ENCODE measurements at places on chromosomes 2 and 18.

GRCh38 chr2:29575370-29575890 is 346.0 kb downstream of the ALK start:
- no peak for DNase-seq

DNA sequence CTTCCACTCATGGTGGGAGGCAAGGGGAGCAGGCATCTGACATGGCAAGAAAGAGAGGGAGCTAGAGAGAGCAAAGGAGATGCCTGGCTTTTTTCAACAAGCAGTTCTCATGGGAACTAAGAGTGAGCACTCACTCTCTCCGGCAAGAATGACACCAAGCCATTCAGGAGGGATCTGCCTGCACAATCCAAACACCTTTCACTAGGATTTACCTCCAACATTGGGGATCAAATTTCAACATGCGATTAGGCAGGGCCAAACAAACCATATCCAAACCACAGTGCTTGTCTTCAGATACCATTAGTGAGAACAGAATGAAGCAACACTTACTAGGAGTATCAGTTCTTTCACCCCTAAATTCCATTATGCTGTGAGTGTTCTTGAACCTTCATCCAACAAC is 77.3 kb downstream of the FIGN start:
- DNase-seq: no peak

DNA sequence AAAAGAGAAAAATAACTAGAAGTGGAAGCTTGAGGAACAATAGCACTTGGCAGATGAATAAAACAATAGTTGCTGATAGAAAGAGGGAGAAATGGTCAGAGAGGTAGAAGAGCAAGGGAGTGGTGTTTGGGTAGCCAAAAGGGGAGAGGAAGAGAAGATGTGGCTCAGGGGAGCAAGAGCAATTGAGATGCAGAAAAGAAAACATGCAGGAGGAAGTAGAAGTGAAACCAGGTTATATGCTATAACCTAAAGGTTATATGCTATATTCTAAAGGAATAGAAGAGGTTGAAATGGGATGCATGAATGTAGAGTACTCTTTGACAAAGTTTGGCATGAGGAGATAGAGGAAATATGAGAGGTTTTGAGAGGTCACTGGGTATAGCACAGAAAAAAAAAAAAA is 759.5 kb downstream of the SATB2 start:
- DNase-seq: no peak

DNA sequence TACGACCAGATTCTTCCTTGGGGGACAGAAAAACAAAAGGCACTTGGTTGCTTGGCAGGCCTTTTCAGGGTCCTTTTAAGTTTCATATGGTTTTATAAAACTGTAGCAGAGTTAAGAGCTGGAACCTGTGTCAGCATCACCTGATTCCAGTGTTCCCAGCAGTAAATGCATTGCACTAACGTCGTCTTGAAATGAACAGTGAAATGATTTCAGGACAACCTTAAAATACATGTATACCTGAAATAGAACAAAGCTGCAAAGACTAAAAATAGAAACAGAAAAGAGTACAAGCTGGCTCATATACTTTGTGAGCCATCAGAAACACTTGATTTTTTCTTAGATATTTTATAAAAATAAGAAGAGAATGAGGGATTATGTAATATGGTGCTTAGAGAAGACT is 51.9 kb downstream of the ACSL3 start:
- no peak for DNase-seq

DNA sequence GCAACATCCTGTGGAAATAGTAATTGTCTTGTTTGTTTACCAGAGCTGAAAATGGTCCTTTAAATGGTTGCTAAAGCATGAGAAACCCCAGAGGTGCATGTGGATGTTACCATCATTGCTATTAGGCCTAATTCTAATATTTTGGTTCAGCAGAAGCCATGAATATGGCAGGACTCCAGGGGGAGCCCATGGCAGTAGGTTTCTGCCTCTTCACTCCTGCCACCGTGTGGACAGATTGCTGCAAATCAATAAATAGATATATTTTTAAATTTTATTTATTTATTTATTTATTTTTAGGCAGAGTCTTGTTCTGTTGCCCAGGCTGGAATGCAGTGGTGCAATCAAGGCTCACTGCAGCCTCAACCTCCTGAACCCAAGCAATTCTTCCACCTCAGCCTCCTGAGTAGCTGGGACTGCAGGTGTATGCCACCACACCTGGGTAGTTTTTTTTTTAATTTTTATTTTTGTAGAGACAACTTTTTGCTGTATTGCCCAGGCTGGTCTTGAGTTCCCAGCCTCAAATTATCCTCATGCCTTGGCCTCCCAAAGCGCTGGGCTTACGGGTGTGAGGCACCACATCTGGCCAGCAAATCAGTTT is 54.9 kb upstream of the CAPN13 start:
- DNase-seq: peak; percentile 38

DNA sequence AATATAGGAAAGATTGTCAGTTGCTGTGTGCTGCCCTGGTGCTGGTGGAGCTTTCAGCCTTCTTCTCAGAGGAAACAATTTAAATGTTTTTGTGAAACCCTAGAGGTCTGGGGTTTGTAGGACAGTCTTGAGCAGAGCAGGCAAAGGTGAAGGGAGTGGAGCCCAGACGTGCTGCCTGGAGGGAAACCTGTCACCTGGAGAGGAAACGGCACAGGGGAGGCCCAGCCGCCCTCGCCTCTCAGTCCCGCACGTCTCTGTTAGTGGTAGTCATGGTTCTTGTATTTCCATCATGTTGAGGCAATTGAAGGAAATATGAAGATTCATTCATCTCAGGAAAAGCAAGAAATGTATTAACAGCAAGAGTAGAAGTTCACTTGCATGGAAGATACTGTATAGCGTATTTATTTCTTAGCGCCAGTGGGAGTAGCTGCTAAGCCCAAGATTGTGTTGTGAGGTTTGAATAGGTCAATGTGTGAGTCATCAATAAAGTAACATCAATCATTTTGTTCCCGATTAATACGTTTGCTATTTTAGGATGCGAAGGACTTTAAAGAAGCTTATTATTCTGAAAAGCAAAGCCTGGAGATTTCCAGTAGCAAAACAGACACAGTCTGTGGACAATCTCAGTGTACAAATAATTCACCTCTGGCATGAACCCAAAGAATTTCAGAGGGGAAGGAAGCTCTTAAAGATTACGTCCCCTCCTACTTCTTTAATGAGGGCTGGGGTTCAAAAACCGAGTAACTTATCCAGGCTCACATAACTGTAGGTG is 70.4 kb downstream of the LRRFIP1 start:
- no peak for DNase-seq

- DNase-seq: no peak
Observed at GRCh38 chr2:140734992-140735391, 1395.8 kb downstream of the LRP1B start.

DNA sequence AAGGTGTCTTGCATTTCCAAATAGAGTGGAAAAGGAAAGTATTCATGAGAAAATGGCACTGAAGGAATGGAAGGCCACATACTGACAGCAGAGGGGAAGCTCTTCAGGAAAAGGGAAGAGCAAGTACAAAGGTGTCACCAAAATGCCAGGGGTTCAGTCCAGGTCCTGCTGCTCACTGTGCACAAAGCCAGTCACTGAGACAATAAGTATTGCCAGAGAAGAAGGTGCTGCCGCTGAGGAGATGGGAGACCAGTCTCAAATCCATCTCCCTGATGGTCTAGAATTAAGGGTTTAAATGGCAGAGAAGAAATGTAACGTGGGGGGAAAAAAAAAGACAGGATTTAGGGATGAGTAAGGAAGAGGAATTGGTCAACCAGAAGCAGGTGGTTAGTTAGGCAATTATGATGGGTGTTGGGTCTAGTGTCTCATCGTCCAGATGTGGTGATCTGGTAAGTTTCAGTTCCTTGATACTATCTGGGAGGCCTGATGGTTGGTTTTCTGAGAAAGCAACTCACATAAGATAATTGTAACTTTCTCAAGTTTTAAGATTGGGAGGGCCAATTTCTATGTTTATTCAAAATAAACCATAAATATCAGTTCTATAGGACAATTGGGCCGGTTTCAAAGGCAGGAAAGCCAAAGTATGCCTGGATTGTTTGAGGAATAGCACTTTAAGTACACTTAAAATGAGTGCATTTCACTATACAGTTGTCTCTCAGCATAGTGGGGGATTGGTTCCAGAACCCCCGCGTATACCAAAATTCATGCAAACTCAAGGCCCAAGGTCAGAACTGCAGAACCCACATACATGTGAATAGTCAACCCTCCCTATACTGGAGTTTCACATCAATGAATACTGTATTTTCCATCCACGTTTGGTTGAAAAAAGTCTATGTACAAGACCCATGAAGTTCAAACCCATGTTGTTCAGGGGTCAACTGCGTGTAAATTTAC is 109.1 kb upstream of the DNAJC10 start:
- DNase-seq: no peak
